OCI-LY7 (cell line): ENCODE measurements at places on chromosomes 7 and 10. TPM values are rescaled to one million over a fixed set of nuclear protein-coding genes. Genes with fewer than 3 reads are reported as not detected.

DNA sequence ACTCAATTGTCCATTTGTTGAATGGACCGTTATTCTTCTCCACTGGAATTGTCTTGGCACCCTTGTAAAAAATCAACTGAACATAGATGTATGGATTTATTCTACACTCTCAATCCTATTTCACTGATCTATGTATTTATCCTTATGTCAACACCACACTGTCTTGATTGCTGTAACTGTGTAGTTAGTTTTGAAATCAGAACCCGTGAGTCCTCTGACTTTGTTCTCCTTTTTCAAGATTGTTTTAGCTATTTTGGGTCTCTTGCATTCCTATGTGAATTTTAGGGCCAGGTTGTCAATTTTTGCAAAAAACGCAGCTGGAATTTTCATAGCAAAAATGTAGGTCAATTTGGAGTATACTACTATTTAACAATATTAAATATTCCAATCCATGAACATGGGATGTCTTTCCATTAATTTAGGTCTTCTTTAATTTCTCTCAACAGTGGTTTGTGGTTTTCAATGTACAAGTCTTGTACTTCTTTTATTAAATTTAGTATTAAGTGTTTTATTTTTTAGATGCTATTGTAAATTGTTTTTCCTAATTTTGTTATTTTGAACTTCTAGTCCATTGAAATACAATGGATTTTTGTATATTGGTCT is 10.0 kb downstream of the CAMK2B start:
- no peak for DNase-seq

Gene OR13A1
- 14.5 and 17.4 TPM in 2 replicates for total RNA-seq

DNA sequence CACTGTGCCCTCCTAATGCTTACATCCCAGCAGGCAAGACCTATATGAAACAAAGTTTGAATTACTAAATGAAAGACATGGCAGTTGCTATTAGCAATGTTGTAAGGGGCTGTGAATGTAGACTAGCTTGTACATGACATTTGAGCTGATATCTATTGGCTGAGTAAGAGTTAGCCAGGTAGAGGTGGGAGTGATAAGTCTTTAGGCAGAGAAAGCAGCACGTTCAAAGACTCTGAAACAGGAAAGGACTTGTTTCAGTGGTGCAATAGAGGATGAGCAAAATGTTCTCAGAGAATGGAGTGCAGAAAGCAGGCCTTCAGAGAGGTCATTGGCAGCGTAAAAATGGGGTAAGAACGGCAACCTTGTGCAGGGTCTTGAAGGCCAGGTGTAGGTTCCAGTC is 687.6 kb downstream of the AUTS2 start:
- no peak for DNase-seq

Gene WBP1L
- 22.3 and 24.4 TPM in 2 replicates for total RNA-seq

- no peak for DNase-seq
Measured at GRCh38 chr7:108330227-108330626, 126.0 kb downstream of the NRCAM start.

DNA sequence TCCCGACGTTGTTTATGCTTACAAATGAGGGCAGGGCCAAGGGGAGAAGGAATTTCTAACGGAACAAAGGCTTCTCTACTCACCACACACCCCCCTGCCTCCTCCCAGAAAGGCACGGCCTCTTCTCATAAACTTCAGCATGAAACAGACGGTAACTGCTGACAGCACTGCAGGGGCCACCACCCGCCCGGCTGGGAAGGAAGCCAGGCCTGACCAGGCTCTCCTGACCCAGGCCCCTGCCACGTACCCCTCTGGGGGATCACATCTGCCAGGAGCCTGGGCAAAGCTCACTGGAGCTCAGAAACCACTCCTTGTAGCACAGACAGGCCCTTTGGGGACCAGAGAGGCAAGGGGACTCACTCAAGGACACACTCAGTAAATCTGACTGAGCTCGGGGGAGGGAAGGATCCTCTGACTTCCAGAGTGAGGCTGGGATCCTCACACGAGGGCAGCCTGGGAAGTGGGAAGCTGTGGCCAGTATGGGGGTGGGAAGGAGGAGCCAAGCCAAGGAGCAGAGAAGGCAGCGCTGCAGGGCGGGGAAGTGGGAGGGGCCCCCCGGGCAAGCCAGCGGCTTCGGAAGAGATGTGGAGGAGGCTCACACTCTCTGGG is 46.1 kb downstream of the ZCCHC24 start:
- DNase-seq = no peak

DNA sequence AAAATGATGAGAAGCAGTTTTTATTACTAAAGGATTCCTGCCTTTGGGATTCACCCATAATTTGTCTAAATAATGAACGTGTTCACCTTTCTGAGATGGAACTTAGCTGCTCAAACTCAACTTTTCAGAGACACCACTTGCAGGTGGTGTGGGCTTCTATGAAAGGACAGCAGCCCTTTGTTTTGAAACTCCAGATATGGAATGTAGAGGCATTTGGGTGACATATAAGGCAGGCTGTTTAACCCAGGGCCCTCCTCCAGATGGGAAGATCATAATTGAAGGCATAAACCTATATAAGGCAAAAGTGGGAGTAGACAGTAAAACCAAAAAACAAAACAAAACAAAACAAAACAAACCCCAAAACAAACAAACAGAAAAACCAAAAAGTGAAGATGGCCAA is 11.9 kb upstream of the HUS1 start:
- DNase-seq = peak; percentile 35

DNA sequence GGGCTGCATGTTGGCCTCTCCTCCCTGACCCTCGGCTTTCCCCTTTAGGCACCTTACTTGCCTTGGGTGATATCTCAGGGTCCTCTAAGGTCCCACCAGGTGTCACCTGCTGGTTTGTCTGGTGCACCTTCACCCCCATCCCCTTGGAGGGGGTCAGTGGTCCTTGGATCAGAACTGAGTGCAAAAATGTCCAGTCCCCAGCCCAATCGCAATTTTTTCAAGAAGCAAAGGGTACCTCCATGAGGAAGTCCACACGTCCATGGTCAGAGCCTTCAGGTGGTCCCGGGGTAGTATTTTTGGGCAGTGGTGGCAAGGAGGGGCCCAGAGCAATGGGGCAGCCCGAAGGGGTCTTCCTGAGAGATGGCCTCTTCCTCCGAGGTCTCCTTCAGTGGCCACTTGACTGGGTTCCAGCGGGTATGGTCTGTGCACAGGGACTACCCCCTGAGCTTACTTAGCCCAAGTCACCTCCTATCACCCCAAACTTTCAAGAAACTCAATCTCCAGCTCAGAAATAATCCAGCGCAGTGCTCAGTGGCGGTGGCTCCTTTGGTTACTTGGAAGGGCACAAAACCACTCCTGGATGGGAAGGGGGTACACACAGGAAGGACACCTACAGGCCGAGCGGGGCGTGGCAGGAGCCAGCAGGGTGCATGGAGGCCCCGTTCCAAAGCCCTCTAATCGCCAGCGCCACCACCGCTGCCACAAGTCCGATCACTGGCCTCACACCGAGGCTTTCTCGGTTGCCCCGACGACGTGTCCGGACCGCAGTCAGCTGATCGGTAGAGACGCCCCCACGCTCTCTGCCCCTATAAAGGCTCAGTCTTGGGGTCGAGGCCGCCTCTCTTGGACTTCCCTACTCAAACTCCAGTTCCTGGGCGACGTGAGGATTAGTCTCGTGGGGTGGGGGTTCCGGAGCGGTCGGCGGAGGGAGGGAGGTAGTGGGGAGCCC is 4.5 kb downstream of the SAP25 start:
- peak; percentile 57 for DNase-seq

DNA sequence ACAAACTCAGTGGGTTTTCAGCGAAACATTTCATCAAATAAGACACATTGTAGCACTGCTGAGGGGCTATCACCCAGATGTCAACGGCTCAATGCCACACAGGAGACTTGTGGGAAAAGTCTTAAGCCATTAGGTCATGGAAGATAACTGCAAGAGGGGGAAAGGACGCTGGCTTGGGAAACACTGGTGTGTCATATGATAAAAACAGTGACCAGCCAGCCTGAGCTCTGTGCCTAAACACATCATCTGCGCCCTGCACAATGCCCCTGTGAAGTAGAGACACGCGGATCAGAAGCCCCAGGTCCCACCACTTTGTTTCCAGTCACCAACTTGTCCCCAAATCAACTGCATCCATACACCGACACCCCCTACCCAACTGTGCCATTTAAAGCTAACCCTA is 116.7 kb downstream of the TNS3 start:
- DNase-seq = no peak

- peak; percentile 78 for DNase-seq
Measured at GRCh38 chr10:62437696-62438095, 63.5 kb downstream of the ZNF365 start.

Gene ZNF25
- 3.2 and 3.8 TPM in 2 replicates for total RNA-seq

DNA sequence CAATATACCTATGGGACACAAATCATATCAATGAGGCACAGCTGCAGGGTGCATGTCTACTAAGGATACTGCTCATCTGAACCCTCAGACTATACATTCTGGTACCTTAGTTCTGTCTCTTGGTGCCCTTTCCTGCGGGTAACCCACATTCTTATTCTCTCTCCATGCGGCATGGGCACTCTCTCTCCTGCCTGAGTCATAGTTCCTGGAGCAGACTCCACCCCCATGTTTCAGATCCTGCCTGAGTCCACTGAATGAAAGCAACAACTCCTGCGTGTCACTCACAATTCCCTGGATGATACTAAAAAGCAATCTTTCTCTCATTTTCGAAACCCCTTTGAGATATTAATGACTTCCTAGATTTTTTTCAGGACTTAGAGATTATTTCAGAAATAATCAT is 653.1 kb upstream of the C7orf33 start:
- no peak for DNase-seq

- no peak for DNase-seq
Measured at GRCh38 chr10:99329554-99330346, 594 bp downstream of the CNNM1 start.

DNA sequence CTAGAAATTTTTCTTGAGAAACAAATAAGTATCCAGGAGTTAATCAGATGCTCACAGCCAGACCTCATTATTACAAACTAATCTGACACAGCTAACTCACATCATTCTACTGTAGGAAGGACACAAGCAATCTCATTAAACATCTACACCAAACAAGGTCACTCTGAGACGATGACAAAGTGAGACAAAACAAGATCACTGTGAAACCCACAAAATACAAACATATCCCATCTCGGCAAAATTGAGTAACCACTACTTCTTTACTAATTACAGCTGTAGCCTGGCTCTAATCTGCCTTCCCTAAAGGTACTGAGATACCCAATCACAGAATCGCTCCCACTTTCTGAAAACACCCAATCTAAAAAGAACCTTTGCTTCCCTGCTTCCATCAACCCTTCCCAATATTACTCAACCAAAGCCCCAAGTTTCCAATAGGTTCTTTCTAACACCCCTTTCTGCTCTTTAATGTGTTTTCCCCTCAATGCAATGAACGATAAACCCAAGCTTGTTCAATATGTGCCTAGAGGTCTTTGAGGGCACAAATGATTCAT is 26.9 kb downstream of the CCDC6 start:
- no peak for DNase-seq

Gene NME8
- not detected in 2 replicates for total RNA-seq

Gene FGFR2
- not detected in 2 replicates for total RNA-seq

GRCh38 chr10:4632757-4633156 is 193.2 kb upstream of the AKR1E2 start:
- DNase-seq = no peak

DNA sequence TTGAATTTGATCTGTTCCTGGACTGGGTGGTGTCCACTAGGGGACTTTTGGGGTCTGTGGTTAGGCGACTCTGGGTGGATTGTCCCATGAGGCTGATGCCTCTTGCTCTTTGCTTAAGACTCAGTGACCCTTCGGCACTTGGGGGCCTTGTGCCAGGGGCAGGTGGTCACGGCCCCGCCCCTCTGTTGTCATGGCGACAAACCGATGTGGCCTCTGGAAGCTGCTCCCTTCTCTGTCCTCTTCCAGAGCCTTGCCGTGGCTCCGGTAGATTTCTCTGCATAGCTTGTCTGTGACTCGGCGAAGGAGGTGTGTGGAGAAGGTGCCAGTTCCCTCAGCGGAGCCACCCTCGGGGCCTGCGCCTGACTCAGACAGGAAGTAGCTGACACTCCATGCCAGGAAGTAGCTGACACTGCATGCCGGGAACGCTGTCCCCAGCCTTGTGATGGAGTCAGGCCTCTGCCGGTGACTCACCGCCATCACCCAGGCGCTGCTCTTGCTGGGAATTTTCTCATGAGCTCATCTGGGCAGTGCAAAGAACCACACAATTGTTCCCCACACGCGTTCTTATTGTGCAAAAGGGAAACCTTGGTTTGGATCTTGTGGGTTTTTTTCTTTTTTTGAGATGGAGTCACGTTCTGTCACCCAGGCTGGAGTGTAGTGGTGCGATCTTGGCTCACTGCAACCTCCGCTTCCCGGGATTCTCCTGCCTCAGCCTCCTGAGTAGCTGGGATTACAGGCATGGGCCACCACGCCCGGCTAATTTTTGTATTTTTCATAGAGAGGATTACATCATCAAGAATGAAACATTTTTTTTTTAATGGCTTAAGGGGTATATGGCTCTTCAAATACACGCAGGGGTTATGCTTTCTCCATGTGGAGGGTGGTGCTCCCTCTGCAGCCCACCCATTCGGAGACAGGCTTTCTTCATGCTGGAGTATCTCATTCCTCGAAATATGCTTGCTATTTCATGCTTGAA is 72.6 kb downstream of the PFKFB3 start:
- DNase-seq = no peak

DNA sequence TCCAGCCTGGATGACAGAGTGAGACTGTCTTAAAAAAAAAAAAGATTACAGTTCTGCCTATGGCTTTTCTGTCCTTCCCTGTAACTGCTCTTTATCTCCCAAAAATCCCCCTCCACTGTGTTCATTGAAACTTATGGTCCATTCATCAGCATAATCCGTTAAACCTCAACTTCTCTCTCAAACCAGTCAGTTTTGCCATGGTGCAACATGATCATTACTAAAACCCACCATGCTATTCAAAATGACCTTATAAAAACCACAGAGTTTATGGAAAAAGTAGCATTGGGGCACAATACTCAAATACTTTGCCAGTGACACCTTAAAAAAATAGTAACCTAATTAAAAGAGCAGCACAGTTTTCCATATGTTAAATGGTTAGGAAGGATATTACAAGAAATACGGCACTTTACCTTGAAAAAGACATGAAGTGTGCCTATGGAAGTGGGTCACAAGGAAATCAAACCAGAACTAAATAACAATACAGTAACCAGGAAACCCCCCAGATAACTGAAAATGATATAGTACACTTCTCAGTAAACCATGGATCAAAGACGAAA is 74.0 kb upstream of the ST8SIA6 start:
- no peak for DNase-seq

GRCh38 chr10:124210263-124210662 is 116.9 kb upstream of the CHST15 start:
- no peak for DNase-seq

Gene NUTM2B
- 0.91 and 1.4 TPM in 2 replicates for total RNA-seq

DNA sequence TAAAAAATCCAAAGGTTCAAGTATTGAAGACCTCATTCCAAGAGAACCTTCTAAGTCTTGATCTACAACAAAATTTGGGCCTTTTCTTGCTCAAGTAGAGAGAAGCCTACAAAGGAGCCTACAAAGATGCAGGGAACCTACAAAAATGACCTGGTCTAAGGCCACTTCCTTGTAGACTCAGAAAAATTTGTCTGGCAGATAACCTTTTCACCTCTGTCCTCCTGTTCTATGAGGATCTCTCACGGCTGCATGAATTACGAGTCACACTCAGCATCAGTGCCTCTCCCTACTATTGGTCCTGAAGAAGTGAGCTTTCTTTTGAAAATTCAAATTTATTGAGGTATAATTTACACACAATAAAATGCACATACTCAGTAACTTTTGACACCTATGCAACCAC is 29.3 kb downstream of the CCNJ start:
- no peak for DNase-seq

Gene SEMA3A
- total RNA-seq = not detected in 2 replicates

GRCh38 chr10:110268971-110269370 is 35.7 kb downstream of the SMNDC1 start:
- no peak for DNase-seq

- DNase-seq = no peak
Measured at GRCh38 chr10:5776881-5777197, 36.4 kb downstream of the GDI2 start.
